Amniotic stem cell (primary cell): ENCODE measurements at places on chromosomes 2 and 18.
A peak's percentile ranks its signal among the peaks of the same experiment; 100 is the strongest.

- no peak for DNase-seq
Observed at GRCh38 chr2:128320906-128321771, 2.5 kb upstream of the HS6ST1 start.

- DNase-seq, result peak; percentile 57
Observed at GRCh38 chr18:23106575-23106974, 28.7 kb upstream of the CABLES1 start.

DNA sequence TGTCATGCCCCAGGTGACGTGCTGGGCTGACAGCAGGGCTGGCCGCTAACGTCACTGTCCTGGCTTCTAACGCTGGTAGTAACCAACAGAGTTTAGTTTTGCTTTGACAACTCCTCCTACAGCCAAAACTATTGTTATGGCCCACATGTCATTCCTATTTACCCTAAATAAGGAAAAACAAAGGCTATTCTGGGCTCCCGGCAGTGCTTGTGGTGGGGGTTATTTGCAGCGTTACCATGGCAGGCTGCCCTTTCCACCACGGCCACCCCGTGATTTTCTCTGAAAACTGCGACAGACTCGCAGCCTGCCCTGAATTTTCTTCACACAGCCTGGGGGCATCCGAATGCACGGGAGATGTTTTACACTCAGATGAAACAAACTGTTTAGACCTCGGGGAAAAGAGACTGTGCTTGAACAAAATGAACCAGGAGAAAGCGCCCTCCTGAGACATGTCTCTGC is 115.2 kb downstream of the FAM210A start:
- DNase-seq, result no peak

DNA sequence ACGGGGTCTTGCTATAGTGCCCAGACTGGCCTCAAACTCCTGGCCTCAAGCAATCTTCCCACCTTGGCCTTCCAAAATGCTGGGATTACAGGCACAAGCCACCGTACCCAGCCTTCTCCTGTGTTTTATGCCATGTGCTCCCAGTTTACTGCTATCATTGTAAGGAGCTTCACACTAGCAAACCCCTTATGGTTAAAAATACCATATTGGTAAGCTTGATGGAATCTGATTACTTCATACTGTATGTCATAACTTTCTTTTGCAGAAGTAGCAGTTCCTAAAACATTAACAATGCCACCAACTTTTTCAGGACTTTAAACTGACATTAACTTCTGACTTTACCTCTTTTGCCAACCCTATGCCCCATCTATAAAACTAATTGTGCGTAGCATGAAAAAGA is 36.2 kb downstream of the HAT1 start:
- DNase-seq, result peak; percentile 11

GRCh38 chr2:118635891-118636290 is 211.6 kb downstream of the EN1 start:
- DNase-seq, result no peak

DNA sequence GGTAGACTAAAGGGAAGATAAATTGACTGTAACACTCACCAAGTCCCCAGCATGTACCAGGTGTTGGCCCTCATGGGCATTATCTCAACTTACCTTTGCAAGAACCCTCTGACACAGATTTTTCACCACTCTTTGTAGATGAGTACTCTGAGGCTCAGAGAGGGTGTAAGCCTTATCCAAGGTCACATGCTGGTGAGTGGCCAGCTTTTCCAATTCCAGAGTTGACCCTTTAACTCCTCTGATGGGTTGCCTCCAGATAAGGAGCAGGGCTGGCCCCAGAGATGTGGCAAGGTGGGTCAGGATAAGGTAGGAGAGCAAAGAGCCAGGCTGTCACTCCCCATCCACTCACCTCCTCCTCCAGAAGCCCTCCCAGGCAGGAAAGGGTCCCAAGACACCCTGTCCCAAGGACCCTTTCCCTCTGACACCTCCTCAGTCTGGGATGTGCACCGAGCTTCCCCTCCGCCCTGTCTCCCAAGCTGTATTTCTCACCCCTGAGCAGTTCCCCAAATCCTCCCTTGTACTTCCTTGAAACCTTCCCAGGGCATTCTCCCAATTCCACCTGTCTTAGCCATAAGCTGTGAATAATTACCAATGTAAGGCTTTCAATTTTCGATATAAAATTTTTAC is 165.9 kb downstream of the ZFP36L2 start:
- no peak for DNase-seq

DNA sequence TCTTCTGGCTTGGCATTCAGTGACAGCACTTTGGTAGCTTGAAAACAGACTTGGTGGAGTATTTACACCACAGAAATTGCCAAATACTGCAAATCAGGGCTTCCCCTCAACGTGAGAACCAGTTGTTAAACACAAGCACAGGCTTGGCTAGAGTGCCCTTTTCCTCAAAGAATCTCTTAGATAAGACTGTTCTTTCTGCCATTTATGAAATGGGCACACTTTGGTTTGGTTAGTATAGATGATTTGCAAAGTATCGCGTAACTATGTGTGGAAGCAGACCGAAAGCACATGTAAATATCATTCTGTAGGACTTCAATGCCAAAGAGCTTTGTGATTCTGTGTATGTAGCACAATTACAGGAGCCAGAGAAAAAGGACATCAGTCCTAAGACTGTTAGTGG is 308.2 kb downstream of the DCC start:
- DNase-seq, result no peak

GRCh38 chr2:234674781-234675201 is 177.9 kb upstream of the ARL4C start:
- no peak for DNase-seq

- DNase-seq, result no peak
Observed at GRCh38 chr2:120686511-120687168, 49.0 kb upstream of the GLI2 start.

DNA sequence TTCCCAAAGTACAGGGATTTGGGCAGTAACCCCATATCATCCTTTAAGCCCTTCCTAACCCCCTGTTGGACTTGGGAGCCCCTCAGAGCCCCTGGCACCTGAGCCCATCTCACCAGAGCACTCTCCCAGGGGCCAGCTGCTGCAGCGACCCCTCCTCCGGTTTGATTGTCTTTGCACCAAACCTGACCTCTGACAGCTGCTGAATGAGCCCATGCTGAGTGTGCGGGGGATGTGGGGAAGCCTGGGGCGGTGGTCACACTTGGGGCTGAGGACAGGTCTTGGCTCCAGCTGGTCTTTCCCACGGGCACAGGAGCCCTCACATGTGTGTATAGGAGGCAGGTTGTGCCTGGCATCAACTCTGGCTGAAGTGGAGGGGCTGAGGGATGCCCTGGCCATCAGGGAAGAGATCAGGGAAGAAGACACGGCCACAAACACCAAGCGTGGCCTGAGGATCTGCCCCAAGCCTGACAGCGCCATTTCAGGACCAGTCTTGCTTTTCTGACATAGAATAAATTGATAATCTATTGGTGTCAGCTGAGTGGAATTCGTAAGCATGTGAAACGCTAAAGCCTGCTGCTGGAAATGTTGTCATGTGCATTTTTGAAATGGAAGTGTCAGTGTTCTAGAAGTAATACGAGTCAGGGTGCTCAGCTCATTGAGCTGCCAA is 102.4 kb downstream of the ACKR3 start:
- no peak for DNase-seq

- DNase-seq, result no peak
Observed at GRCh38 chr2:16613539-16614011, 52.1 kb downstream of the CYRIA start.

DNA sequence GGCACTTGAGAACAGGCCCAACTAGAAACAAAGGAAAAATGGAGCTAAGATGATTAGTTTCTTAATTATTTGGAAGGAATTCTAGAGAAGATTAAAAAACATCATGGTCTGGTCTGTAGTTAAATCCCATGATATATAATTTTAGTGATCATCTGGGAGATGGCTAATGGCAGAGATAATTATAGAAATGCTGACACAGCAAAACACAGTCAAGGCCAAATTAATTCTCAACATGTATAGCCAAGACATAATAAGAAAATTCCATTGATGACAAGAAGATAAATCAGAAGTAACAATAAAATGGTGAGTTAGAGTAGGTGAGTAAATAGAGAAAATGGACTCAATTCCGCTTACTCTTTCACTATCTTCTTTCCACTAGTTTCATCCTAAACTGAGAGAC is 59.2 kb upstream of the ITGA4 start:
- no peak for DNase-seq

DNA sequence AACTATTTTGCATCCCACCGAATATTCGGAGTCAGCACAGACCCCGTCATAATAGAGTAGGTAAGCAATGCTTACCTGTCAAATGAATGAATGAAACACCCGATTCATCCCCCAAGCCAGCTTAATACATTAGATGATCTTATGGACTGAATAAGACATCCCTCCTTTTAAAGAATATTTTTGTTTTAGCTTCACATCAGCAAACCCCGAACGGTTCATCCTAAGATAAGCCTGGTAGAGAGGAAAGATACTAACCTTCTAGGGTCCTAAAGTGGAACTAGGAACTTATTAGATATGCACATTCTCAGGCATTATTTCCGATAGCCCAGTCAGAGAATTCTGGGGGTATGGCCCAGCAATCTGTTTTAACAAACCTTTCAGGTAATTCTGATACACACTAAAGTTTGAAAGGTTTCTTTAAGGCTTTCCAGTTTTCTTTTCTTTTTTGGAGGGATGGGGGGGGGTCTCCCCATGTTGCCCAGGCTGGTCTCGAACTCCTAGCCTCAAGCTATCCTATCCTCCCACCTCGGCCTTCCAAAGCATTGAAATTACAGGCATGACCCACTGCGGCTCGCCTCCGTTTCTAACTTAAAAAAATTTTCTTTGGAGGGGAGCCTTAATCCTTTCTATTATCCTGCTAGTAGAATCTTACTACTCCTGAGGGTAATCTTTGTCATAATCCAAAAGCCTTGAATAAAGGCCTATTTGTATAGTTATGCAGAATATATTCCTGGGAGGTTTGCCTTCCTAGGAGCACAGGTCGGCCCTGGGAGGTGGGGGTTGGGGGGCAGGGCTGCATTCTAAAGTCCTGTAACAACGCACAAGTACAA is 1.0 kb upstream of the ACTR3 start:
- no peak for DNase-seq

- no peak for DNase-seq
Observed at GRCh38 chr18:36108196-36108595, 20.9 kb downstream of the SLC39A6 start.

GRCh38 chr2:175844169-175844568 is 157.9 kb downstream of the LNPK start:
- peak; percentile 44 for DNase-seq

DNA sequence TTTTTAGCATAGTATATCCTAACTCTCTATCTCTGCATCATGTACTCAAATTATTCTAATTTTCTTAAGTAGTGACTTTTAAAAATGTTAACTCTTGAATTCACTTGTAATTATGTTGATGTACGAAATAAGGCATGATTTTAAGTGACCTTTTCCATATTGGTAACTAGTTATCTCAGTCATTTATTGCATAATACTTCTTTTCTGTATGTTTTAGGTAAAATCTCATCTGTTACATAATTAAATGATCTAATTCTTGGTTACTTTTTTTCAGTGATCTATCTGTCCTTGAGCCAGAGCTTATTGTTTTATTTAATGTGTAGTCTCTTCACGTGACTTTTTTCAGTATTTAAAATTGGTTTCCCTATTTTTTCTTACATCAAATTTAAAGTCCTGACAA is 4.8 kb upstream of the UBE2E3 start:
- DNase-seq, result no peak

GRCh38 chr2:127575941-127576432 is 40.5 kb downstream of the MYO7B start:
- no peak for DNase-seq

- DNase-seq, result peak; percentile 89
Observed at GRCh38 chr2:224101820-224102630, 62.9 kb upstream of the SERPINE2 start.

DNA sequence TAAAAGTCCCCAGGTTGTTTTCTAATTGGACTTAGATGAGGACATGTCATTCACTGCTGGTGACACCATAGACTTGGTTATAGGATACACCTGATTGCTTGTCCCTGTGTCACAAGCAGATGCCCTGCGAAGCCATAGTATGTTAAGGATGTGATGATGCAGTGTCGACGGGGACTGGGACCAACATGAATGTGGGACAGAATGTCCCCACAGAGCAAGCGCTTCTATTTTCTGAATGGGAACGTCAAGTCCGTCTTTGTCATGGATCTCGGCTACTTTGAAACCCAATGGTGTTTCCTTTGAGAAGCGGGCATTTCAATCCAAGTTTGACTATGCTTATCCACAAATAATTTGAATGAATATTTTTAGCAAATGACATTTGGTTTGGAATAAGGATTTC is 2.1 kb downstream of the GCG start:
- DNase-seq, result no peak

GRCh38 chr2:182718459-182718858 is 2.4 kb downstream of the DNAJC10 start:
- DNase-seq, result no peak

- no peak for DNase-seq
Observed at GRCh38 chr2:58954880-58955385, 713.8 kb upstream of the FANCL start.

DNA sequence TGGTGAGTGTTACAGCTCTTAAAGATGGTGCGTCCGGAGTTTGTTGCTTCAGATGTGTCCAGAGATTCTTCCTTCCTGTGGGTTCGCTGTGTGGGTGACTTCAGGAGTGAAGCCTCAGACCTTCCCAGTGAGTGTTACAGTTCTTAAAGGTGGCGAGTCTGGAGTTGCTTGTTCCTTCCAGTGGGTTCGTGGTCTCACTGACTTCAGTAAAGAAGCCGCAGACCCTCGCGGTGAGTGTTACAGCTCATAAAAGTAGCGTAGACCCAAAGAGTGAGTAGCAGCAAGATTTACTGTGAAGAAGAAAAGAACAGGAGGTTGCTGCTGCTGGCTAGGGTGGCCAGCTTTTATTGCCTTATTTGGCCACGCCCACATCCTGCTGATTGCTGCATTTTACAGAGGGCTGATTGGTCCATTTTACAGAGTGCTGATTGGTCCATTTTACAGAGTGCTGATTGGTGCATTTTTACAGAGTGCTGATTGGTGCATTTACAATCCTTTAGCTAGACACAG is 34.0 kb upstream of the SPTBN1 start:
- DNase-seq, result no peak

GRCh38 chr2:215529271-215529670 is 93.4 kb upstream of the FN1 start:
- DNase-seq, result no peak

GRCh38 chr2:85741211-85741832 is 12.5 kb upstream of the ATOH8 start:
- no peak for DNase-seq

- no peak for DNase-seq
Observed at GRCh38 chr2:13876491-13877037, 756.0 kb upstream of the LRATD1 start.

DNA sequence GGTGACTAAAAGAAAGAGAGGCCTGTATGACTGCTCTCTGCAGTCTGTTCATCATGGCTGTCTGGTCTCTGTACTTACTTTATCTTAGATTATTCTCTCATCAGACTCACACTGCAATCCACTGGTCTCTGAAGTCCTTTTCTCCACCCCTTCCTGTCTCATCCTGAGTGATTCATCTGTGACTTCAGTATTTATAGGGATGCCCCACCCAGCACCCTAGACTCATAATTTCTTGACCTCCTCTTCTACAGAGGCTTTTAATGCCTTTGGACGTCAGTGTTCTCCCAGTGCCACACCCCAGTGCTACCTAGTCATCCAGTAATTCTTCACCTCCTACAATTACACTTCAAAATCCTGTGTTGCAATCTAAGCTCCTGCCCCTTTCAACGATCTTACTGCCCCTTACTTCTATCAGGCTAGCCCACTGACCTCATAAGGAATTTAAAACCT is 14.9 kb upstream of the ITPRID2 start:
- DNase-seq, result no peak
